DMS79 treated with DMSO at 0.1 percent for 48 hours (cell line): ENCODE measurements at places on chromosomes 11 and 22.

GRCh38 chr22:49881856-49882255, 28.2 kb downstream of the ZBED4 start:
- no peak for DNase-seq

DNA sequence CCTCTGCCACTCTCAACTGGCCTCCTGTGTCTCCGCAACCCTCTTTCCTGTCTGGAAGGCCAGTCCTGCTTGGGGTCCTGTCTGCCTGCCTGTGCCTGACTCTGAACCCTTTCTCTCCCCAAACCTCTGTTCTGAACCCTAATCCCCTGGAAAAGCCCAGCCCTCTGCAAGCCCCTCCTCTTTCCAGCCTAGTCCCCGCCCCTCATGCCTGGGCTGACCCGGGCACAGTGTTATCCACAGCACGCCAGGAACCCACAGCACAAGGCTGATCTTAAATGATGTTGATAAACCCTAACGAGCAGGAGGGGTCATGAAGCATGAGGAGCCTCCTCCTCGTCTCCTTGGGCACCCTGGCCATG, at the start of gene IFITM10:
TSS of gene IFITM10 (minus strand) at position 115 of the 359 bp plus-strand sequence. CDS start 153 bp downstream, outside the sequence.
- DNase-seq = no peak

- DNase-seq = no peak
Measured at GRCh38 chr11:32310214-32310601, 125.1 kb downstream of the WT1 start.

GRCh38 chr11:108780119-108780518, 115.2 kb downstream of the DDX10 start:
- no peak for DNase-seq

- no peak for DNase-seq
Measured at GRCh38 chr11:115385226-115385625, 119.0 kb downstream of the CADM1 start.

- no peak for DNase-seq
Measured at GRCh38 chr11:36354221-36355003, 58.3 kb downstream of the PRR5L start.

- DNase-seq = no peak
Measured at GRCh38 chr11:106161775-106162634, 84.5 kb downstream of the AASDHPPT start.

DNA sequence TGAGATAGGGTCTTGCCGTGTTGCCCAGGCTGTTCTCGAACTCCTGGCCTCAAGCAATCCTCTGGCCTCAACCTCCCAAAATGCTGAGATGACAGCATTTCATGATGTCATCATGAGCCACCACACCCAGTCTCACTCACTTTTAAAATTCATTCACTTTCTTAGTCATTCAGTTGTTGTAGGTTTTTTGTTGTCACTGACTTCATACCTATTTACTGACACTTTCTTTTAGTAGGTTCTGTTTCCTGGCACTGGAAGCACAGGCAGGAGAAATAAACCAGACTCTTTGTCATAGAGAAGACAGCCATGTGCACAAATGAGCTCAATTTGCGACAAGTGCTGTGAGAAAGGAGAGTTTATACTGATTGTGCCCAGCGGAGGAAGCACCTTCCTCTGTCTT, 10.5 kb downstream of the ART5 start:
- no peak for DNase-seq

DNA sequence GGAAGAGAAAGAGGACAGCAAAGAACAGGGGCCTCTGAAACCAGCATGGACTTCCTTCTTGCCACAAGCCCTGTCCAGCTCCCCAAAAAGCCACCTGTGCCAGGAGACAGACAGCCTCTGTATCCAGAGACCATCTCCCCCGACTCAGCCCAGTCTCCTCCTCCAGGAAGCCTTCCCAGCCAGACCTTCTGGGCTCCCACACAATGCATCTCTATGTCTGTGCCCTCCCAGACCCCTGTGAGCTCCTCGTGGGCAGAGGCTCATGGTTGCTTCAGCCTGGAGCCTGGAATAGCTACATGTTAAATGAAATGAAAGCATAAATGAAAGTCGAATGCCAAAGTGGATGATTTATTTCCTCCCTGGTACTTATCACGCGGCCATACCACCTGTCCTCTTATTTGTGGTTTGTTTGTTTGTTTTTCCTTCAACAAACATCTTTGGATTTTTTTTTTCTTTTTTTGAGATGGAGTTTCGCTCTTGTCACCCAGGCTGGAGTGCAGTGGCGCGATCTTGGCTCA, 7.3 kb upstream of the ARAP1 start:
- peak; percentile 94 for DNase-seq

DNA sequence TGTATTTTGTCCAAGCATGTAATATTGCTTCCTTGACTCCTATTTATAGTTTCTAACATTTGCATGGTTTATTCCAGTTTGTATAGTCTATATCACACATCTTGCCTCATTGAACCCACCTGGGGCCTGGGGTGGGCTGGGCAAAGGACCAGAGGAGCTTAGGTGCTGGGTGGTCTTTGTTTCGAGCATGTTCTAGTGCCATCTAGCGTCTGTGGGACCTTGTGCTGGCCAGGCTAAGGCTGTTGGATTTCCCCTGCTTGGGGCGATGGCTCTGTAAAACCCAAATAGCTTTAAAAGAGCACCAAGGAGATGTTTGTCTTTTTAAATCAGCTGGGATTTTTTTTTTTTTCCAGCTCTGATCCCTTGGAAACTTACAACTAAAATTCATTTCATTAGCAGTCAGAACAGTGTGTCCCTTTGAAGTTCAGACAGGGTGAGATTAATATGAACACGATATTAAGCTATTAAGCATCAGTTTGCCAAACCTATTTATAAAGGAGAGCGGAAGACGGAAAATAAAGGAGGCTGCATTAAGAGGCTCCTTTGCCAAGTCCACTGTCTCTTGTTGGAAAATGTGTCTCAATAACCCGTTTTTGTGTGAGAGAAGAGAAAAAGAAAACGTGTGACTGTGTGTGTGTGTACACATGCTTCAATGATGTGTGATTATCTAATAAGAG, 157.4 kb downstream of the COMMD9 start:
- DNase-seq = no peak

DNA sequence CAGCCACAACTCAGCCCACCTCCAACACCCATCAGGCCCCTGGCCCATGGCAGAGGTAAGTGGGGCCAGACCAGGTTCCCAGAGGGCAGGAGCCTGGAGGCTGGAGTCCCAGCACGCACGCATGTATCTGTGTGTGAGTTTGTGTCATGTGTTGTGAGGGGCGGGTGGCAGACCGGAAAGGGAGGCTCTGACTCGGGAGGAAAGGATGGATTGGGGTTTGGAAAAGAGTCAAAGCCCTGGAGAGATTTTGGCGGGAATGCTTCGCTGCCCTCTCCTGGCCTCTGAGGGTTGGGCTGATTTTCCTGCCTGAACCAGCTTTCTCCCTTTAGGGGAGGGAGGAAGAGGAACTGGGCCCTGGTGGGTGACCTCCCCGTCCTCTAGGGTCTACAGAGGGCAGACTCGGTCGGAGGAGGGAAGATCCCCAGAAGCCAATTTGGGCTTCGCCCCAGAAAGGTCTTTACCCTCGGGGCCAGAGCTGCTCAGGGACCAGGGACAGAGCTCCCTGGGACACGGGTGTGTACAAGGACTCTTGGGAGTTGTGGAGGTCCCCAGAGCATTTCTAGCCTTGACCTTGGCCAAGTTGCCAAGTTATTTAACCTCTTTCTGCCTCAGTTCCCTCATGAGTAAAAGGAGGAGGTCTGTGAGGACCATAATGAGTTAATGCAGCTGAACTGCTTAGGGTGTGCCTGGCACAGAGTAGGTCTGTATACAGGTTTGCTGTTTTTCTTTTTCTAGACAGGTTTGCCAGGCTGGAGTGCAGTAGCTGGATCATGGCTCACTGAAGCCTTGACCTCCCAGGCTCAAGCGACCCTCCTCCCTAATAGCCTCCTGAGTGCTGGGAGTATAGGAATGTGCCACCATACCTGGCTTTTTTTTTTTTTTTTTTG, 6.9 kb downstream of the C11orf68 start:
- peak; percentile 10 for DNase-seq

- peak; percentile 81 for DNase-seq
Measured at GRCh38 chr22:36461665-36462649, 19.5 kb downstream of the TXN2 start.

DNA sequence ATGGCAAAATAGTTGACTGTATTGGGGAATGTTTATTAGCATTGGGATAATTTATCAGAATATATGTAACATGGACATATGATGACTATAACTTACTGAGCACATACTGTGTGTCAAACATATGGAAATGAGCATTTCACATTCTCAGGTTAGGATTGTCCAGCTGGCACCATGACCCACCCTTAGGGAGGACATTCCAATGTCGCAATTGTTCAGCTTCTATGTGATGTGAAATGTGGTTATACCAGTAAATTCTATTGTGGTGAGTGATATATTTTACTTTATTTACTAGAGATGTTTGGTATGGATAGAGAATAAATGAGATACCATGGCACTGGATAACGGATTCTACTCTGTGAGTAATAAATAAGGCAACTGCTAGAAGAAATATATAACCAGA, 50.4 kb downstream of the OR4A47 start:
- no peak for DNase-seq

- DNase-seq = no peak
Measured at GRCh38 chr11:60389279-60389910, 6.9 kb upstream of the MS4A14 start.

DNA sequence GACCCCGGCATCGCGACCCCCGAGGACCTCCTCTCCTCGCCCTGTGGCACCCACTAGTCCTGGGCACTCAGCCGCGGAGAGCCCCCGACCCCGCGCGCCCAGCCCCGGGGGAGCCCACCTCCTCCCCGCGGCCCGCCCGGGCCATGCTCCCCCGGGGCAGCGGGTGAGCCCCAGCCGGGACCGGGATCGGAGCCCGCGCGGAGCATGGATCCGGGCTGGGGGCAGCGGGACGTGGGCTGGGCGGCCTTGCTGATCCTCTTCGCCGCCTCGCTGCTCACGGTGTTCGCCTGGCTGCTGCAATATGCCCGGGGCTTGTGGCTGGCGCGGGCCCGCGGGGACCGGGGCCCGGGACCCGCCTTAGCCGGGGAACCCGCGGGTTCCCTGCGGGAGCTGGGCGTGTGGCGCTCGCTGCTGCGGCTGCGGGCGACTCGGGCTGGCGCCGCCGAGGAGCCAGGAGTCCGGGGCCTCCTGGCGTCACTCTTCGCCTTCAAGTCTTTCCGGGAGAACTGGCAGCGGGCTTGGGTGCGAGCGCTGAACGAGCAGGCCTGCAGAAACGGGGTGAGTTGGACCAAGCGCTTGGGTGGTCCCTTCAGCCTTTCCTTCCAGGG, 498 bp downstream of the C2CD2L start:
- DNase-seq = no peak

GRCh38 chr11:37857726-37858125, 1259.7 kb upstream of the RAG2 start:
- DNase-seq = no peak

DNA sequence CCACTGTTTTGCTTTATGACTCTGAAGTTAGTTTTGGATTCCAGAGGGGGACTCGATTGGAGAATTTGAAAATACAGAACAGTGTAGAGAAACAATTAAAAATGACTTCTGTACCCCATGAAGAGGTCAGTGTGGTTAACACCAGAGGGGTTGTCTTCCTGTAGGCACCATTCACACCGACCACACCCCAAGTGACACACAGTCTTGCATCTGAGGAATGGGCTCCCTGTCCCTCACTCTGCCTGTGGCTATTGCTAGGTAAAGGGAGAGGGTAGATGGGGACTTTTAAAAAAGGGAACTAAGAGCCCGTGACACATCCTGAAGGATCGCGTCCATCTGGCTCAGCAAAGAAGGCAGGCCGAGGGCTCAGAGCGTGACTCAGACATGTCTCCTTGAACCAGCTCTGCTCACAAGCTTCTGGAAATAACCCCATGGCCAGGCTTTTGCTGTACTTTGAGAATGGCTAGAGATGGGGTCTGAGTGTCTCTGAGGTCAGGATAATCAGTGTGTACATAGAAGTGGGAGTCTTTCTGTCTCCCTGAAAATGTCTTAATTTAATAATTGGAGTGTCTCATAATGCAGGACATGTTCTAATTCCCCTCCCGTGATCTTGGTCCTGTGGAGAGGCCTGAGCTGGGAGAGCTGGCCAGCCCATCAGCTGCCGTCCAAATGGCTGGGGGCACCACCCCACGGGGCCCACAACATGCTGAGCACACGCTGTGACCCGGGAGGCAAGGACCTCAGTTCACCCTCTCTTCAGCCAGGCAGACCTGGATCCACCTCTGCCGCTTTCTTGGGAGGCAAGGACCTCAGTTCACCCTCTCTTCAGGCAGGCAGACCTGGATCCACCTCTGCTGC, 39.3 kb downstream of the SGSM1 start:
- no peak for DNase-seq

DNA sequence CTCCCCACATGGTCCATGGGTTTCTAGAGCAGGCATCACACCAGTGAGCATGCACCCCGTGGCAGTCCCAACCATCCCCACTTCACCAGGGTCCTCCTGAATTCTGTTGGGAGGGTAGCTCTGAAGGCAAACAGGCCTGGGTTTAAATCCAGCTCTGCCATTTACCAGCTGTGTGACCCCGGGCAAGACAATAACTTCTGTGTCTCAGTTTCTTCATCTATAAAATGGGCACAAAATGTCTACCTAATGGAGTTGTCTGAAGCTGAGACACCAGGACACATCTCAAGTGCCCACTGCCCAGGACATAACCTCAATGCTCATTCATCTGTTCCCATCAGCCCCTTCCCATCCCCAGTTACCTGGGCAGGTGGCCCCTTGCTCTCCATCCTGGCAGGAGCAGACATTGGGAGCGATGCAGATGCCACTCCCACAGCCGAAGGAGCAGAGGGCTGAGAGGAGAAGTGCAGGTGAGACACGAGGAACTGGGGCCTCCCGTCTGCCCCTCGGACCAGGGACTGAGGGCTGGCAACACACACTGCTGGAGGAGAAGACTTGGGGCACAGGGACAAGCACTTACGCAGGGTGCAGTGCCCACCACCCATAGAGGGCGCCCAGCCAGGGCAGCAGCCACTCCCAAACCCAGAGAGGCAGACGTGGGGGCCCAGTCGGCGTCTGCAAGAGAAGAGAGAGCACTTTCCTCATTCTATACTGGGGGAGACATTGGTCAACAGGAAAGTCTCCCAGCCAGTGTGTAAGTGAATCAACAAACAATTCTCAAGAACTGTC, 4.0 kb downstream of the VWCE start:
- DNase-seq = no peak

- no peak for DNase-seq
Measured at GRCh38 chr22:48370508-48371325, 1457.0 kb downstream of the BRD1 start.

DNA sequence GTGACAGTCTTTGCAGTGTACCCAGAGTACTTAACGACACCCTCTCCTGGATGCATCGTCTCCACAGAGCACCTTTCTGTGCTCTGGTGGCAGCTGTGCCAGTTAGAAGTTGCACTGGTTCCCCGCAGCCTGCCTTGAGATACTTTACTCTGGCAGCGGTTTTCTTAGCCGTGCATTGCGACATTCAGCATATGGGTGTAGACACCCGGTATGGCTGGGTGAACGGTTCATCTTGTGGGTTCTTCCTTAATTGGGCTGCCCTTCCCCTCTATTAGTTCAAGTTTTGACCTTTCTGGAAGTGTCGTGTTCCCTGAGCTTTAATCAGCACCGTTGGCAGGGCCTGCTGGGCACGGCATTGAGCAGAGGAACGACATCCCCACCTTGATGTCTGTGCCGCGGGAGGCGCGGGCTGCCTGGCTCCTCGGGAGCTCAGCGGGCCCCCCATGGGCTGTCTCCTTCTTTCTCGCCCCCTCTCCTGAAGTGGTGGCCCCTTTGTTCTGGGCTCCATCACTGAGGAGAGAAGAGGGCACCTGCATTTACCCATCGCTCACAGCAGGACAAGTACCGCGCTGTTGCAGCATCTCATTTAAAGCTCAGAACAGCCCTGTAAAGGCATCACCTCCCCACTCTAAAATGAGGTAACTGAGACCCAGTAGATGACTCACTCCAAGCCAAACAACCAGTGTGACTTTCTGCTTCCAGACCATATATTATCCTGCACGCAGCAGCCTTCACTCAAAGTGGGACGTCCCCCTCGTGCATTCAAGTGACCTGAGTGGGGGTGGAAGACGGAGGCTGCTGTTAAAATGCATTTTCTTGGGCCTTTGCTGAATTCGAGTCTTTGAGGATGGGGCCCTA, 13.3 kb downstream of the FAM83F start:
- DNase-seq = no peak
